ENCODE measurements at places on chromosomes 12 and 14. TPM values are rescaled to one million over a fixed set of nuclear protein-coding genes. Genes with fewer than 3 reads are reported as not detected.

Gene PIANP
- total RNA-seq, result 0.42 TPM

Gene PPP1R36
- total RNA-seq, result 0.47 TPM

DNA sequence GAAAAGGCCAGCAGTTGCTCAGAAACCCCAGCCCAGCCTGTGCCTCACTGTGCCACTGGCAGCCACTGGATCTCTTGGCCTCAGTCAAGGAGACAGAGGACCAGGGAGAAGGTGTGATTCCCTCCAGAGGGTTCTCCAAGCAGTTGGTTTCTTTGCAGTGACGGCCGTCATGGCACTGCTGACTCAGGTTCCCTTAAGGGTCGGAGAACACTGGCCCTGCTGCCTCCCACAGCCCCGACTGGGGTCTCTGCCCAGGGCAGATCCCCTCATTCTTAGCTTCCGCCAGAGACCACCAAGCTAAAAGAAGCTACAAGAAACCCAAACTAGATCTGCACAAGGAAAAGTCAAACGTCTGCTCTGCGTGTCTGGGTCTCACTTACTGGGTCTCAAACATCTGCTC lies 16.4 kb downstream of the TSPAN11 start:
- DNase-seq, result no peak

DNA sequence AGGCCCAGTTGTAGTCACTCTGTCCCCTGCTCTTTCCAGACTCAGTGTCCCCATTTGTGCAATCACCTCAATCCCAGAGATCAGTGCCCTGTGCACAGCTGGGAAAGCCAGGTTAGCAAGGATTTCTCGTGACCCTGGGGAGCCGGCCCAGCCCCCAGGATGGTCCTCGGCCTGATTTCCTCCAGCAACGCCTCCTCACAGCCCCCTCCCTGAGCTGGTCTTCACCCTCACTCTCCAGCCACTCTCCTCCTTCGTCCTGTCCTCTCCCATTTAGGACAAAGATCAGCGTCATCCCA lies 194.8 kb upstream of the C14orf180 start:
- no peak for DNase-seq

DNA sequence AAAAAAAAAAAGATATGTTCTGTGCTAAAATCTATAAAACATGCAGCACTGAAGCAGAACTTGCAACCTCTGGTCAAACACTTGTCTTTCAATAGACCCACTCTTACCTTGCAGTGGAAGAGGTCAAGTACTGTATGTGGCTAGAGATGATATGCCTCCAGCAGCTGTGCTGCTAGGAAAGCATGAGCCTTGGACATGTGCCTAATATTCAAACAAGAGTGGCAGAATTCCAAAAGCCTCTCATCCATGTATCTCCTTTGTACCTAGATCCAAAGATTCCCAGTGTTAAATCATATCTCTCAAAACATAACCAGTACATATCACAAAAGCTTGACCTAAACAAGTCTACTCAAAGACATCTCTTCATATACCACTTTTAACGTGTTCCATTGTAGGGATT lies 105.0 kb upstream of the CPNE8 start:
- no peak for DNase-seq

GRCh38 chr12:132662901-132663755 lies 24.0 kb downstream of the POLE start:
- no peak for DNase-seq

Gene STAT6
- 77.7 TPM for total RNA-seq

DNA sequence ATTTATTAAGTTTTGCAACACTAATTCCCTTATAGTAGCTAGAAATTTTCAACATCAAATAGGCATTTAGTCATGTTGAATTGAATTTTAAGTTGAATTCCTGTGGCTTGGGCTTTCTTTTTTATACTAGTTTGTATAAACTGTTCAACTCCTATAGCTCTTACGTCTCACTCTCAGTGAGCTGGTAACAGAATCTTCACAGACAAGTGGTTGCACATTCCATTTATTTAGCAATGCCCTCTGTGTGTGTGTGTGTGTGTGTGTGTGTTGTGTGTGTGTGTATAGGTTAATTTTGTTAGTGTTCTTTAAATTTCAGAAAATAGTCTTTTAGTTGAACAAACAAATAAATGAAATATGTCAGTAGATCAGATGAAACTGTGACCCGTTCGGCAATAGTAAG lies 425.0 kb downstream of the NPAS3 start:
- no peak for DNase-seq

DNA sequence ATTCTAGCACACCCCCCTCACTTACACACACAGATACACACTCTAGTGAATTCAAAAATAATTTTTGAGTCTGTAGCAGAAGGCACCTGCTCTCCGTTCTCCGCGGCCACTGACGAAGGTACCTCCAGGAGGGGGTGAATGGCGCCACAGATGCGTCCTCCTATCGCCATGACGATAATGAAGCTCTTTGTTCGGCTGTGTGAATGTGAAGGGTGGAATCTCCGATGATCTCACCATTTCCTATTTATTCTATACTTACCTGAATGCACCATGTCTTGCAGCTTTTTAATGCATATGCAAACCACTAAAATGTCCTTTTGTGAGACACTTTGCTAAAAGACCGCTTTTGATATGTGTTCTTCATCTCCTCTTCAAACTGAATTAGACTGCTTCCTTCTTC lies 162.7 kb downstream of the EGLN3 start:
- no peak for DNase-seq

DNA sequence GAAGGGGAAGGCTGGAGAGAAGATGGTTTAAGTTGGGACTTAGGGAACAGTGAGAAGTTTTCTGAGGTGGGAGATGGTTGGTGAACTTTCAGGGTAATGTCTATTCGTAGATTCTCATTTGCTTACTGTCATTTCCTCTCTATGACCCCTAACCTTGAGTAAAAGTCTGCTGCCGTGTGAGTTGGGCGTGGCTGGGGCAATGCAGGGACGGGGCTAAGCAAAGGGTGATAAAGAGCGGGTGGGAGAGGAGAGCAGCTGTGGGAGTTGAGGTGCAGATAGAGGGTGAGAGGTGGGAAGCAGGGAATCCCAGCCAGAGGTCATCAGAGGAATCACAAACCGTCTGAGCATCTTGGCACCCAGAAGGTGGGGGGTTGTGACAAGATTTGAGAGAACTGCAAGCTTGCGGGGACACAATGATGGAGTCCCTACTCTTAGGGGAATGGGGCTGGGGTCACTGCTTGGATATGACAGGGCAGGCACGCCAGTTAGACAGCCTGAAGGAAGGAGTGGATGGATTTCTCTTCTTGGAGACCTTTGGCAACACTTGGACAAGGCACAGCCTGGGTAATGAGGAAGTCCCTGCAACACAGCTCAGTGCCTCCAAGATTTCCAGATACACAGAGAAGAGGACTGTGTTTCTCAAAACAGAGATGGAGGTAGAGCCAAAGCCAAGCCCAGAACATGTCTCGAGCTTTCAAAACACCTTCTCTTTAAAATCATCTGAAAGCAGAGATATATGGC lies 45.9 kb upstream of the CTDSP2 start:
- DNase-seq, result no peak

DNA sequence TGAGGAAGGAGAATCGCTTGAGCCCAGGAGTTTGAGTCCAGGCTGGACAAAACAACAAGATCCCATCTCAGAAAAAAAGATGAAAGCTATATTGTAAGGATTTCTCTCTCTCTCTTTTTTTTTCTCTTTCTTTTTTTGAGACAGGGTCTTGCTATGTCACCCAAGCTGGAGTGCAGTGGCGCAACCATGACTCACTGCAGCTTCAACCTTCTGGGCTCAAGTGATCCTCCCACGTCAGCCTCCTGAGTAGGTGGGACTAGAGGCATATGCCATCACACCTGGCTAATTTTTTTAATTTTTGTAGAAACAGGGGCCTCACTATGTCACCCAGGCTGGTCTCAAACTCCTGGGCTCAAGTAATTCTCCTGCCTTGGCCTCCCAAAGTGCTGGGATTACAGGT lies 5.8 kb upstream of the MRPL42 start:
- DNase-seq, result no peak

DNA sequence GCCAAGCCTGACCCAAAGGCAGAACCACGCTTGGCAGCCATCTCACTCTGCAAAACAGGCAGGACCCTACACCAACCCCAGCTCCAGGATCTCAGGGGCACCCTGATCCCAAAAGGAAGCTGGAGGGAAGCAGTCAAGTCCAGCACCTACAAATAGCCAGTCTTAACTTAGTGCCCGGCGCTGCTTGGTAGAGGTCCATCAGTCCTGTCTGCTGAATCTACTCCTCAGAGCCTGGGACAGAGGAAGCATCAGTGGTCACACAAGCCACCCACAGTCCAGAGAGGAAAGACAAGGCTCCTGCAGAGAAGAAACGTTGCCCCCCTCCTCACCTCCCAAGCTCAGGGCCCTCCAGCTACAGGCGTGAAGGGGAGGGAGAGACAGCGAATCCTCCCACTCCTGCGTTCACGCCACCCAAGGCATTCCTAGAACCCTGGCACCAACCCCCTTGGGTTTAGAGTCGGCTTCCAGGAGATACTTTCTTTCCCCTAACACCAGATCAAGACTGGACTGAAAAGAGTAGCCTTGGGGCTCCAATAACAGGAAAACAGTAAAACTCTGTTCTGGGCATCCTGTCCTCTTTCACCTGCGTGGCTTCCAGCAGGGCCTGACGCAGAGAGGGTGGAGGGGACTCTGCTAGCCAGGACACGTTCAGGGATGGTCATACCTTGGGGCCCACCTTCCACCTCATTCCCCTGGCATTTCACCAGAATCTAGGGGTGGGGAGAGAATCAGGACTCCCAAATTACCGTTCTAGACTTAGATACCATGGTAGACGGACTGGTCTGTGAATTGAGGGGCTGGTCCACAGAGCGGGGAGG lies 1.2 kb downstream of the PXN start:
- no peak for DNase-seq

DNA sequence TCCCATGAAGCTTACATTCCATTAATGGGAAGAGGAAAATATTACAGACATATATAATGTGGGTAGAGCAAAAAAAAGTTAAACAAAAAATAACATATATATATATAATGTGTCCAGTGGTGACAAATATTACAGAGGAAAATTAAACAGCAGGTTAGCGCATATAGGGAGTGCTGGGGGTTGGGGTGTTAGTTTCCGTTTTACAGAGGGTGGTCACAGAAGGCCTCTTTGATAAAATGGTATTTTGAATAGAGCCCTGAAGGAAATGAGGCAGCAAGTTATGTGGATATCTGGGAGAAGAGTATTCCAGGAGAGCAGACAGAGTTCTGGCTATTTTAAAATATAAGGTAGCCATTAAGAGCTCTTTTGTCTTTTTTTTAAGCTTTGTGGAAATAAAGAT lies 73.2 kb downstream of the DCAF5 start:
- no peak for DNase-seq
